Retinal pigment epithelial cell (primary cell): ENCODE measurements at places on chromosomes 1 and 21.

GRCh38 chr1:207140536-207140935, 36.5 kb downstream of the C4BPA start:
- DNase-seq, result no peak

DNA sequence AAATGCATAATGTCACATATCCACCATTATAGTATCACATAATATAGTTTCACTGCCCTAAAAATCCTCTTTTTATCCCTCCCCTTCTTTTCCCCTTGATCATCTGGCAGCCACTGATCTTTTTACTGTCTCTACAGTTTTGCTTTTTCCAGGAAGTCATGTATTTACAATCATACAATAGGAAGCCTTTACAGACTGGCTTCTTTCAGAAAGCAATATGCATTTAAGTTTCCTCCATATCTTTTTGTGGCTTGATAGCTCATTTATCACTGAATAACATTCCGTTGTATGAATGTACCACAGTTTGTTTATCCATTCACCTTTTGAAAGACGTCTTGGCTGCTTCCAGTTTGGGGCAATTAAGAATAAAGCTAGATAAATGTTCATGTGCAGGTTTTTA, 14.3 kb upstream of the WDTC1 start:
- no peak for DNase-seq

DNA sequence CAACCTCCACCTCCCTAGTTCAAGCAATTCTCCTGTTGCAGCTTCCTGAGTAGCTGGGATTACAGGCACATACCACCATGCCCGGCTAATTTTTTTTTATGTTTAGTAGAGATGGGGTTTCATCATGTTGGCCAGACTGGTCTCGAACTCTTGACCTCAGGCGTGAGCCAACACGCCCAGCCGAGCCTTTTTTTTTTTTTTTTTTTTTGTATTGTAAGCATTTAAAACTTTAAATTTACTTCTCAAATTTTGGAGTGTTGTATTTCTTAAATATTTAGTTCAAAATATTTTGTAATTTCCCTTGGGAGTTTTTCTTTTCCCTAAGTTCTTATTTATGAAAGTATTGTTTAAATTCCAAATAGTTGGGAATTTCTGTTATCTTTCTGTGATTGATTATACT, 9.2 kb upstream of the SCAF4 start:
- DNase-seq, result no peak

DNA sequence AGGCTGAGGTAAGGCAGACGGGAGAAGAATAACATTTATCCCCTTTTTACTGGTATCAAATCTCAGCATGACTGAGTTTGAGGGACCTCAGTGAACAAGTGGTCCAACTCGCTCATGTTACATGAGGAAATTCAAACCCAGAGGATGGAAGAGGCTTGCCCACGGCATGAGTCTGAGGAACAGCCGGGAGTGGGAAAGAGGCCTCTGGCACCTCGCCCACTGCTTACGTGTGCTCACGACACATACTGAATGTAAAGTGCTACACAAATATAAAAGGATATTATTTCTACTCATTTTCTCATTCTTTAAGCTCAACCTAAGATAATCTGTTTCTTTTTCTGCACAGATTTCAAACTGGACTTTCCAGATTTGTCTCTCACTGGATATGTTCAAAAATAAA, 14.7 kb downstream of the BEND5 start:
- no peak for DNase-seq

GRCh38 chr1:210647406-210648333, 319.0 kb downstream of the HHAT start:
- peak; percentile 52 for DNase-seq

GRCh38 chr1:59057211-59057694, 239.6 kb upstream of the FGGY start:
- DNase-seq, result no peak
